Foreskin keratinocyte (primary cell): ENCODE measurements at places on chromosomes 13 and 19. TPM values are rescaled to one million over a fixed set of nuclear protein-coding genes. Genes with fewer than 3 reads are reported as not detected.

GRCh38 chr19:12886969-12887747, at the start of gene KLF1:
Gene KLF1, minus strand, starts transcription at chr19:12887201. Its CDS starts 61 bp downstream, at chr19:12887140.
- no peak for DNase-seq

DNA sequence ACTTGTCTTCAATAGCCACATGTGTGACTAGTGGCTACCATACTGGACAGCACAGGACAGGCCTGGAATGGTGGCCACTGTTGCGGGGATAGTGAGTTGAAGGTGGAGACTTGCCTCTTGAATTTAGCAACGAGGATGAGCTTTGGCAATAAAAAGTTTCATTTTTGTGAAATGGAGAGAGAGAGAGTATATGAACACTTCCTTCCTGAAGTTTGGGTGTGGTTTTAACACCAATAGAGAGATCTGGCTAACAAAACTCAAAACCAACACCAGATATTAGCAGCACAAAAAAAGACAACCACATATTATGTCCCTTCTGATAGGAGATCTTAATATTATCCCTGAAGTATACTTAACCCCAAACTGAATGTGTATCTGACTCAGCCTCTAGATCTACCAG, 6.3 kb upstream of the LRFN3 start:
- DNase-seq = no peak

GRCh38 chr19:17602217-17602616, 46.8 kb downstream of the COLGALT1 start:
- no peak for DNase-seq

DNA sequence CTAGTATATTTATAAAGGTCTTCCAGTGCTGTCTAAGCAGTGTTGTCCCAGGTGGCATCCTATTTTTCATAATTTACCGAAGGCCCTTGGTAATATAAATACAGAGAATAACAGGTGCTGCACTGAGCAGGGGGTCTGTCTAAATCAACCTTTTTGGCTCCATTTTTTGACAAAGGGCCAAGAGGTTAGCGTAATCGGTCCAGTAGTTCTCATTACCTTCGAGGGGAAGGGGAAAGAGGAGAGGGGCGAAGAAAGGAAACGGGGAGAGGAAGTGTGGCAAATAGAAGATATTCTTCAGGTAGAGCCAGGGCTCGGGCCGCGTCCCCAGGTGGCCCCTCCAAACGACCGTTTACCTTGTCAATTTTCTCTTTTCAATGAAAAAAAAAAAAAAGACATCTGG, 749 bp upstream of the PAN3 start:
- DNase-seq = no peak

GRCh38 chr13:99154064-99154463, 46.6 kb upstream of the UBAC2 start:
- DNase-seq = no peak

The DLL3 gene
- 2.8 and 3.0 TPM in 2 replicates for polyA plus RNA-seq

The ODAD3 gene
- polyA plus RNA-seq = 0.31 and 0.42 TPM in 2 replicates

The FIZ1 gene
- 8.1 and 8.6 TPM in 2 replicates for polyA plus RNA-seq
